ENCODE measurements at places on chromosomes 4 and X. TPM values are rescaled to one million over a fixed set of nuclear protein-coding genes. Genes with fewer than 3 reads are reported as not detected.

DNA sequence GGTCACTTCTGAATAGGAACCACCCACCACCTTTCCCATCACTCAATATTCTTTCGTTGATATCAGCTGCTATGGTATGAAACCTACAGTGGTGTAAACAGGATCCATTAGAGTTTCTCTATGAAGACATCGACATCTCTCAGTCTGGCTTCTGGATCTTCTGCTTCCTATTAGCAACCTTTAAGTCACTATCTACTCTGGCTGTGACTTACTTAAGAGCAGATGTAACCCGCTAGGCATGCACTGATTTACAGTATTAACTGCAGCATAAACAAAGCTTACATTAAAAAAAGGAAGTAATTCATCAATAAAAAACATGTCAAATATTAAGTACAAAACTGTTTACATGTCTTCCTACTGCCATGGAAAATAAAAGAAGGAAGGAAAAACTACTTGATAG, 96.4 kb downstream of the ANAPC10 start:
- no peak for DNase-seq

DNA sequence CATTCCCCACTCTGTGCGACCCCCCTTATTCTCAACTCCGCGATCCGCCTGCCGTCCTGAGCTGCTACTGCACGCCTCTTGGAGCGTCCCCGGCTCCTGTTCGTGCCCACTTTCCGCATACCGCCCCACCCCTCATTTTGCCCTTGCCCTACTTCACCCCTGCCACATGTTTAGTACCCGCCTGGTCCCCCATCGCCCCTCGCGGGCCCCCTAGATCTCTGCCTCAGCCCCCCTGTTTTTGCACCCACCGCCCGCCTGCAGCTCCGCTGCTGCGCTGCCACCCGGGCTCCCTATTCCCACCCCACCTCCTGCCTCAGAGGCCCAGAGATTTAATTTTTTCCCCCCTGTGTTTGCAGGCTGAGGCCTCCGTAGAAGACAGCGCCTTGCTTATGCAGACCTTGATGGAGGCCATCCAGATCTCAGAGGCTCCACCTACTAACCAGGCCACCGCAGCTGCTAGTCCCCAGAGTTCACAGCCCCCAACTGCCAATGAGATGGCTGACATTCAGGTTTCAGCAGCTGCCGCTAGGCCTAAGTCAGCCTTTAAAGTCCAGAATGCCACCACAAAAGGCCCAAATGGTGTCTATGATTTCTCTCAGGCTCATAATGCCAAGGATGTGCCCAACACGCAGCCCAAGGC, 1.4 kb downstream of the MAGED1 start:
- no peak for DNase-seq

GRCh38 chr4:158327525-158327924, 117.2 kb downstream of the TMEM144 start:
- peak; percentile 91 for DNase-seq

GRCh38 chrX:37746218-37746941, 33.5 kb upstream of the CYBB start:
- no peak for DNase-seq

GRCh38 chrX:67004451-67004850, 365.6 kb upstream of the EDA2R start:
- DNase-seq = no peak

DNA sequence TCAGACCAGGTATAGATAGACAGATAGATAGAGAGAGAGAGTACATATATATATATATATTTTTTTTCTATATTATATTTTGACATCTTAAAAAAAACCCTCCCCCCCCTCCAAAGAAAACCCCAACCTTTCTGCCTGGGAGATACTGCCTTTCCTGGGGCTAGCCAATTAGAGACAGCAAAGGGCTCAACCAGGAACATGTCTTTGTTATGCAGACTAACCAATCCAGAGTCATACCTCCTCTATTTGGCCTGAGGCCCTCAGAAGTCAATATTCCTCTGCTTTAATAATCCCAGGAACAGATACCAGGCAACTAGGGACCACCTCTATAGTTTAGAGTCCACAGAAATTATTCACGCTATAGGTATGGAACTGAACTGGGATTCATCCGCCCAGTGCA, 135.6 kb upstream of the MAD2L1 start:
- DNase-seq = no peak

DNA sequence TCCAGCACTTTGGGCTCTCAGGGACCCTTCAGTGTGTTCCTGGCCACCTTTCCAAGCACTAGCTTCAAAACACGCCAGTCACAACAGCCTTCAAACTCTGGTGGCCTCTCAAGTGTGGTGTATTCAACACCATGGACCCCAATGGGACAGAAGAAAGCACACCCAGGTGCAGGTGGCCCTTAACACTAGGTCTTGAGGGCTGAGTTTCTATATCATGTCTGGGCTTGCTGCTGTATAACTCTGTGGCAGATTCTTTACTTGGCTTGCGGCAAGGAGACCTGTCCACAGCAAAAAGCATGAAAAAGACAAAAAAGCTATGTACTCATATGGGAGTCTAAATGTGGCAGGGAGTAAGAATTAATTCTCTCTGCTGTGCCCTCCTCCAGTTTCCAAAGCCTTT, 23.1 kb downstream of the MSL3 start:
- DNase-seq = no peak

- peak; percentile 30 for DNase-seq
Measured at GRCh38 chr4:174764105-174764729, 64.8 kb downstream of the GLRA3 start.

DNA sequence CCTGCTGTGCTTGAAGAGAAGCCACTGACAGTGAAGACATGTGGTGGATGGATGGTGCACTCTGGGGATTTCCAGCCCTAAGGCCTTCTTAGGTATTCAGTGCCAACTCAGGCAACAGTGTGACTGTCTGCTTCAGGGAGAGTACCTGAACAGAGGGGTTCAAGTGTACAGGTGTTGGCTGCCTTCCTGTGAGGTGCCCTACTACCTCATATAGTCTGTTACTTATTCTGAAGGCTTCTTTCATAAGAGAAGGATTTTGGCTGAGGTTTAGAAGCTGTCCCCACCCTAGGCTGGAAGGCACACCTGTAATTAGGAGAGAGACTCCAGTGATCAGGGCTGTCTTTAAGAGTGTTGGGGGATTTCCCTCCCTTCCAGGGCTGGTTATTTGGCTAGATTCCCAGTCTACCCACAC, 1.8 kb downstream of the FTHL17 start:
- no peak for DNase-seq

DNA sequence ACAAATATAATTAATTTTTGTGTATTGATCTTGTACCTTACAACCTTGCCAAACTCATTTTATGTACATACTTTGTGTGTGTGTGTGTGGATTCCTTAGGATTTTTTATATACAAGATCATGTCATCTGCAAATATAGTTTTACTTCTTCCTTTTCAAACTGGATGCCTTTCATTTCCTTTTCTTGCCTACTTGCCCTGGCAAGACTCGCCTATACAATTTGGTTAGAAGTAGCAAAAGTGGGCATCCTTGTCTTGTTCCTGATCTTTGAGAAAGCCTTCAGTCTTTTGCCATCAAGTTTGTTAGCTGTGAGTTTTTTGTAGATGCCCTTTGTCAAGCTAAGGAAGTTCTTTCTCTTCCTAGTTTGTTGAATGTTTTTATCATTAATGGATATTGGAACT, 30.5 kb downstream of the RUFY3 start:
- no peak for DNase-seq

GRCh38 chr4:2860391-2861348, 17.0 kb downstream of the ADD1 start:
- DNase-seq = peak; percentile 48

GRCh38 chr4:172998527-172999469, 169.8 kb upstream of the GALNT7 start:
- no peak for DNase-seq

DNA sequence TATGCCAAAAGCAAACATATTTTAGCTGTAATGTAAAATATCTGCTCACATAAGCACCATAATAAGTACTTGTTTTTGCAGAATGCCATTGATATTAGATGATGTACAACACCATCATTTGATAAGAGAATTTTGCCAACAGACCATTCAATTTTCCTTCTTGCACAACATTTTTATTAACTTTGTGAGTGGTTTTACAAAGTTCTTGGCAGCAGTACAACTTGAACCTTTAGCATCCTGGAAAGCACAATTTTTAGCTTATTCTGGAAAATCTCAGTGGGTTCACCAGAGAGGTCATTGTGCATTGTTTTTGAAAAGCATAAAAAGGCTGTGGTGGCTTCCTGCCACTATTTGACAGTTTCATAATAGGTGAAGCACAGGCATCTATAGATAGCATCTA, 26.4 kb upstream of the REPS2 start:
- DNase-seq = no peak

ZDHHC9 gene
- 71.0 TPM for polyA plus RNA-seq

EDA2R gene
- polyA plus RNA-seq = not detected

NDP gene
- polyA plus RNA-seq = 0.22 TPM

ADGRG2 gene
- 0.22 TPM for polyA plus RNA-seq

CNOT6L gene
- 5.9 TPM for polyA plus RNA-seq

COX7B gene
- polyA plus RNA-seq = 241 TPM

MAGEA4 gene
- not detected for polyA plus RNA-seq

SPON2 gene
- 61.0 TPM for polyA plus RNA-seq

FAM156B gene
- 59.9 TPM for polyA plus RNA-seq

MOB1B gene
- polyA plus RNA-seq = 4.0 TPM

UBA1 gene
- polyA plus RNA-seq = 90.5 TPM

USP17L21 gene
- not detected for polyA plus RNA-seq

BANK1 gene
- polyA plus RNA-seq = 1.4 TPM

OPN1LW gene
- polyA plus RNA-seq = not detected
